Daoy (cell line): ENCODE measurements at places on chromosomes 13 and 19.
A peak's percentile ranks its signal among the peaks of the same experiment; 100 is the strongest.

DNA sequence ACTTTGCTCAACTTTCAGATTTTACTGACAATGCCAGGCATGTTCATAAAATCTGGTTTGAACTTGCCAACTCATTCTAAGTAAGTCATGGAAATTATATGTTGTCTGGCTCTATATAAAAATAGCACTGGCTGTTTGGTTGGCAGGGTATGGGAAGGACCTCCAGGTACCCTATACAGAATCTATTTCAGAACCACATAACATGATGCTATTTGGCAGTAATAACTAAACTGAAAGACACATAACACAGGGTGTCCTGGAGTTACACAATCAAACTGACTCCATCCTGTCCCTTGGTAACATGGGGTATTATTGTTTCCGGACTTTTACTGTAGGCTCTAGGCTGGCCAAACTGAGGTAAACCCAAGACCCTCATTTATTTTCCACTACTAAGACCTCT is 248.8 kb downstream of the RGCC start:
- DNase-seq = no peak

GRCh38 chr13:50303963-50304721 is 288.9 kb downstream of the KCNRG start:
- DNase-seq = no peak

GRCh38 chr19:41398598-41398997 is 980 bp downstream of the BCKDHA start:
- no peak for DNase-seq

GRCh38 chr19:46014941-46015686 is 7.7 kb downstream of the PGLYRP1 start:
- DNase-seq = peak; percentile 88
